Stimulated activated CD8-positive, alpha-beta memory T cell treated with anti-CD3 and anti-CD28 coated beads, Interleukin-12 subunit alpha, Interleukin-12 subunit beta, amount 100 ng/mL, for 1 hour (primary cell): ENCODE measurements at places on chromosomes 7 and 10.

DNA sequence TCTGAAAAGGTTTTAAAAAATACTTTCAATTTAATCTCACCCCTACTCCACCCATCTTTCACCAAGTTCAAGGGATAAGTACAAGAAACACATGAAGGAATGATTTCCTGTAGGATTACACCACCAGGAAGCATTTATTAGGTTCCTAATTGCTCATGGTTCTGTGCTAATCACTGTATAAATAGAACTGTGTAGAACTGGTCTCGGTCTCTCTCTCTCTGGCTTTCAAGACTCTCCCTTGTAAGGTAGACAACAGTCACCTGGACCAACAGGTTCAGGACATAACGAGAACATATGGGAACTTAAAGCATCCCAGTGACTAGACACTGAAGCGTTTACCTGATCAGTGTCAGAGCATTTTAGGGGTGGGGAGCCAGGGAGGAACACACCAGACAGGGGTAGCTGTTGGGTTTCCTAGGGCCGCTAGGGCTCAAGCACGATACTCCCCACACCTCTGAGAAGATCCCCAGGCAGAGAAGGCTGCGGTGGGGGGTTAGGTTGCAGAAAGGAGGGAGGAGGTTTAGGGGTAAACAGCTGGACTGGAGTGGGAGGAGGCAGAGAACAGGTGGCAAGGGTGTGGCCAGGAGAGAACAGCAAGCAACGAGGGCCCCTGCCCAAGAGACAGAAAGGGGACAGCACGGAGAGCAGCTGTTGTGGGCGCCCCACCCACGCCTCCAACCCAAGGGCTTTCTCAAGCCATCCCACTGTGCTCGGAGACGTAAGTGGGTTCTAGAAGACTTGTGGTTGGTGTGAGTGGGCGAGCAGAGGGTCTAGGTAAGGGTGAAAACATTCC, 52.5 kb upstream of the USP6NL start:
- no peak for DNase-seq

- DNase-seq, result no peak
These were observed 180.5 kb downstream of the ZNF365 start for GRCh38 chr10:62554632-62555199.

DNA sequence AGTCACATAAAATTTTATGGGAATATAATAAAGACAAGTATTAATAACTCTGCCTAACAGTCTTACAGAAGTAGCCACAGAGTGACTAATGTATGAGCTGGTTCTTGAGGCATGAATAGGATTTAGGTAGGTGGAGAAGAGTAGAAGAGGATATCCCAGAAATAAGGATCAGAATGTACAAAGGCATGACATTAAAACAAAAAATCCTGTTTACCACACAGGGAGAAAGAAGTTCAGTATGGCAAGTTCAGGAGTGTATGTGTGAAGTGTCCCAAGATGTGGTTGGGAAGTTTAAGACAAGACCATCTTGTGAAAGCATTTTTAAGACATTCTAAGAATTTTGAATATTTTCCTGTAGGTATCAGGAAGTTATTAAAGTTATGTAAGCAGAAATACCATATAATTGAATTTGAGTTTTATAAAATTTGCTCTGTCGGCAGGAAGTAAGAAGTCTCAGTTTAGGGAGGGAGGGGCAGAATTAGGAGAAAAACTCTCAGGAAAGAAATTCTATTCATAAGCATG, 64.7 kb upstream of the CAV2 start:
- DNase-seq, result no peak

- DNase-seq, result no peak
These were observed 41.2 kb downstream of the NEUROD6 start for GRCh38 chr7:31299336-31299735.

- DNase-seq, result no peak
These were observed 5.2 kb downstream of the CCNY start for GRCh38 chr10:35341521-35341920.

GRCh38 chr7:69095649-69096048, 502.6 kb upstream of the AUTS2 start:
- DNase-seq, result no peak

DNA sequence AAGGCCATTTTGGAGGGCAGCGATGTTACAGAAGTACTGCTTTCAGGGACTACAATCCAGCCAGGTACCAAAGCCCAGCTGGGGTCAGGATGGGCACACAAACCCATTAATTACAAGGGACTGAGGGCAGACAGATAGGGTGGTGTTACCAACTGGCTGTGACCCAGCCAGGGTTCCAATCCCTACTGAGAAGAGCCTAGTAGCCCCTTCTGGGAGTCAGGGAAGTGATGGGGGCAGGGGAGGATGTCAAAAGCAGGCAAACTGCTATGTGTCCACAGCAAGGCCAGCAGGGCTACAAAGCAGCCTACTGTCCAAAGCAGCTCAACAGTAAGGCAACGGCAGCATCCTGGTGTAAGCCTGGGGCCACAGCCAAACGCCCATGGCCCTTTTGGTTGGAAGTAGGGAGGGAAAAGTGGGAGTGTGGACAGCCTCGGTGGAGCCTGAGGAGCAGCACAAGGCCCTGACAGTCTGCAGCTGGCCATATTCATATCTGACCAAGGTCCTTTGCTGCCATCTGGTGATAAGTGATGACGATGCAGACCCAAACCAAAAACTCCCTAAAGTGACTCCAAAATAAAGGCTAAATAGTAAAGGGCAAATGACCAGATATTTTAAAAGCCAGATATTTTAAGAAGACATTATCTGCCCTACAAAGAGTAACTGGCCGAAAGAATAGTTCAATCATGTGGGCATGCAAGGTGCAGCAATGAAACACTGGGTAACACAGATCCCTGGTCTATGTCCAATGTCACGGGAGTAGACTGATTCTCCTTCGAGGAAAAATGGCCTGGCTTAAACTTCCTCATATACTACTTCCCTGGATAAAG, 56.9 kb downstream of the XPNPEP1 start:
- DNase-seq, result no peak

DNA sequence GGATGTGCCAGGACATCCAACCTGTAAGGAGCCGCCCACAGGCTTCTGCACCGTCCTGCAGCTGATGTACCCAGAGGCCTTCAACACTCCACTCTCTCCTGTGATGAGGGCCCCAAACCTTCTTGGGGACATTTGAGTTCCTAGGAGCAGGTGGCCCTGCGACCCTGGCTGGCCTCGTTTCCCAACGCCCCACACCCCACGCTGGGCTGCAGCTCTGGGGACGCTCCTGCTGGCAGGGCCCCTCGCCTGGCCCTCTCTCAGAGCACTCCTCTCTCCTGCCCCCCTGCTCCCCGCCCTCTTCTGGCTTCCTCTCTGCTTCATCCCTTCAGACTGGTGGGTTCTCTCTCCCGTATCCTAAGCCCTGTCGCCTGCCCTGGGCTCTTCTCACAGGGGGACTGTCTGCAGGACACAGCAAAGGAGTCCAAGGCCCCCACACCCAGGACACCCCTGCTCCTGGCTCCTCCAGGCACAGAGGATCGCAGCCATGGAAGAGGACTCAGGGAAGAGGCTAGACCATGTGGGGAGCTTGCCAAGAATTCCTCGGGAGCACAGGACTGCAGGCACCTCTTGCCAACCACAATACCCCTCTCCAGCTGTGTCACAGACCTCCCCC, 541.4 kb downstream of the TCERG1L start:
- DNase-seq, result no peak

GRCh38 chr7:953547-954327, 743 bp downstream of the ADAP1 start:
- DNase-seq, result no peak

- DNase-seq, result no peak
These were observed 167.8 kb upstream of the ITGB1 start for GRCh38 chr10:33125522-33126517.

GRCh38 chr7:128777156-128778123, 1.8 kb upstream of the OPN1SW start:
- no peak for DNase-seq

GRCh38 chr7:23918856-23919255, 208.8 kb downstream of the STK31 start:
- DNase-seq, result no peak
